Stimulated activated CD8-positive, alpha-beta memory T cell treated with anti-CD3 and anti-CD28 coated beads, Interleukin-15, amount 100 ng/mL, for 4 hours (primary cell): ENCODE measurements at places on chromosomes 16 and 17.

DNA sequence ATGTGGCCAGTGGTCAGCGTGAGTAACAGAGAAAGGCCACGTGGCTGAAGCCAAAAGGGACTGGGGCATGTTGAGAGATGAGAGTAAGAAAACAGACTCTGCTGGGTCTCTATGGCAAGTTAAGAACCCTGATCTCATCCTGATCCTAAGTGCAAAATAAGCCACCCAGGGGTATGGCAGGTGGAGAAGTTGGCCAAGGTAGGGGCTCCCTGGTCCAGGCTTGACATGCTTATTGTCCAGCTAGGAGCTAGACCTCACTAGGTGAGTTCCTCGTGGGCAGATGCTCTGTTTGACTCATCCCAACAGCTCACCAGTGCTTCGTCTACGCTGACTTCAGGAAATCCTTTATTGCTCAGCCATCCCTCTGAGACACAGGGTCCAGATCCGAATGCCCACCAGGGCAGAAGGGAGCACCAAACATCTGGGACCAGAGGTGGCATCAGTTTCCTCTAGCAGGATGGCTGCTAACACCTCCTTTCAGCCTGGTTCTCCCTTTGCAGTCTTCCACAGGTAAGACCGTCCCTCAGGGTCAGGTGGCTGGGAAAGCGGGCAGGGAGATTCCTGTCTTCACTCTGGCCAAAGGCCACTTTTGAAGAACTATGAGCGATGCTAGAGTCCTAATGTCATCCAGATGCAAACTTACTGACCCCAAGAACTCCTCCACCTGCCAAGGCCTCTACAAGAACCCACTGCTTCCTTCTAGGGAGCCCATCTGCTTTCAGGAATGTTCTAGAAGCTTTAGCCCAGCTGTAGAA, 99.5 kb downstream of the CDYL2 start:
- DNase-seq = no peak

- no peak for DNase-seq
These were observed 3.7 kb downstream of the ACLY start for GRCh38 chr17:41915020-41915419.

DNA sequence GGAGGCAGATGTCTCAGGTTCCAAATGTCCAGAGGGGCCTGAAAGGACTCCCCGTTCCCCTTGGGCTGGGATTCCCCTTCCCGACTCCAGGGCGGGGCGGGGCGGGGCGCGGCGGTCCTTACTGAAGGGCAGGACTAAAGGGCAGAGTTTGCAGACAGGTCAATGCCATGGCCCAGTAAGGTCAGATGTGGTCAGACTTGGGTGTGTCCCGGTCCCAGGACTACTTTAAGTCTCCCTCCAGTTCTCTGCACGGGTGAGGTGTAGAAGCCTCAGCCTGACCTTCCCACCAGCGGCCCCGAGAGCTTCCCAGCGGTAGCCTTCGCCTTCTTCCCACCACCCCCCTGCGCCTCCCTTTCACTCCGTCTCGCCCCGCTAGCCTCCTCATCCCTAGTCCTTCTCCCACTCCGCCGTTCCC, 532 bp downstream of the KDM6B start:
- no peak for DNase-seq

- DNase-seq = no peak
These were observed 392.9 kb upstream of the EEF2KMT start for GRCh38 chr16:5490499-5490898.

DNA sequence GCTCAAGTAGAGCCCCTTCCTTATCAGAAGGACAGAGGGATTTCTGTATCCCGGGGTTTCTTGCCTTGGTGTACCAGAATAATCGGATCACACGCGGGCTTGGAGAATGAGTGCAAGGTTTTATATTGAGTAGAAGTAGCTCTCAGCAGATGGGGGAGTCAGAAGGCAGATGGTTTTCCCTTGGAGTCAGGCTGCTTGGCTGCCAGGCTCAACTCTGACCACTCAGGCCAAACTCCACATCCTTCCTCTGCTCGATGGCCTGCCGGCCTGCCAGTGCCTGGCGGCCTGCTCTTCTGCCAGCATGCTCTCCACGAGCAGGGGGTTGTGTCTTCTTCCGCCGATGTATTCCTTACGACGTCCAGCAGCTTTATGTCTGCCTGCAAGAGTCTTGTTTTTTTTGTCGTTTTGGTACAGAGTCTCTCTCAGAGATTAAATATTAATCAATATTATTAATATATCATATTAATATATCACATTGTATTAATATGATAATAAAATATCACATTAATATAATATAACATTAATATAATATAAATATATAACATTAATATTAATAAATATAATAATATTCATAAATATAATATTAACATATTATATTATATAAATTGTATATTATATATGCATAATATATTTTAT, 229.2 kb upstream of the WSCD1 start:
- no peak for DNase-seq

DNA sequence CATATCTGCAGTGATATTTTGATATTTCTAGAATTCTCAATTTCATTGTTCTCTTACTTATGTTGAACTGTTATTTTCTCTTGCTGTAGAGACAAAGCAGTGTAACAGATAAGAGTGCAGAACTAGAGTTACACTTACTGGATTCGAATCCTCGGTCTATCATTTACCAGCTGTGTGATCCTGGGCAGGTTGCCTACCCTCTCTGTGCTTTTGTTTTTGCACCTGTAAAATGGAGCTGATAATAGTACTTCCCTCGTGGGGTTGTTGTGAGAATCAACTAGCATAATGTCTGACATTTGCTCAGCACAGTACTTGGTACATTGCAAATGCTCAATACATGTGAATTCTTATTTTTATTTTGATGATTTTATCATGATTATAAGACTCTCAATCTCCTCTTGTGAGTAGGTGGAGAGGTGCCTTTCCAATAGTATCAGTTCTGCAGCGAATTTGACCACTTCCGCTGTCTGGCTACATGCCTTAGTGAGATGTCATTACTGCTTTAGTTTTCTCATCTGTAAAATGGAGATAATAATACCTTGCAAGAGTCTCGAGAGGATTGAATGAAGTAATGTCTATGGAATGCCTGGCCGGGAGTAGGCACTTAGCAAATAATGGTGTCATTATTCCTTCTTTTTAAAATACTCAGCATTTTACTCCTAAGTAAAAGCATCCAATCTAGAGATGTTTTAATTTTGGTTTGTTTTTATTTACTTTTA, 312.2 kb upstream of the MAF start:
- no peak for DNase-seq

DNA sequence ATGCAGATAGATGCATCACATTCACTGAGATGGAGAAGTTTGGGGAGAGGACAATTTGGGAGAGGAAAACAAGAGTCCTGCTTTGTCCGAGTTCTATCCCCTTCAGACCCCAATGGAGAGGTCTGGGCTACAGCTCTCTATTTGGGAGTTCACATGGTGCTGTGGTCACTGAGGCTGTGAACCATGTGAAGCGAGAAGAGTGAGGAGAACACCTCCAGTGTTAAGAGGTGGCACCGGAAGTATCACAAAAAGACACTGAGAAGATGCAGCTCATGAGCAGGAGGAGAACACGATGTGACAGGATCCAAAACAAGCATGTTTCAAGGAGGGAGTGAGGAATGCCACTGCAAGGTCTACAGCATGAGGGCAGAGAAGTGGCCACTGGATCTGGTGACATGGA, 39.7 kb downstream of the PIK3R5 start:
- no peak for DNase-seq

DNA sequence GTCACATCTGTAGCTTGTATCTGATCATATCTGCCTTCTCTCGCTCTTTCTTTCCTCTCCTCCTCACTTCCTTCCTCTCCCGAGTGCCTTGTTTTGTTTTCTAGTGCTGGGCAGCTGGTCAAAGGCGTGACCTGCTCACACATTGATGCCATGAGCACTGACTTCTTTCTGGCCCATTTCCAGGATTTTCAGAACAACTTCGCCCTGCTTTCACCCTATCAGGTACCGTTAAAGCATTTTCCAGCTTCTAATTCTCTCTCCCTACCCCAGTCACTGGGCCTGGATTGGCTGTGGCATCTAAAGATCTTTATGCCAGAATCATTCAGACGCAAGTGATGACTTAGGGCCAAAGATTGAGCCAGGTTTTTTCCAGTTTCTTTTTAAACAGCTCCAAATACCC, 55.5 kb downstream of the OTOA start:
- DNase-seq = no peak

DNA sequence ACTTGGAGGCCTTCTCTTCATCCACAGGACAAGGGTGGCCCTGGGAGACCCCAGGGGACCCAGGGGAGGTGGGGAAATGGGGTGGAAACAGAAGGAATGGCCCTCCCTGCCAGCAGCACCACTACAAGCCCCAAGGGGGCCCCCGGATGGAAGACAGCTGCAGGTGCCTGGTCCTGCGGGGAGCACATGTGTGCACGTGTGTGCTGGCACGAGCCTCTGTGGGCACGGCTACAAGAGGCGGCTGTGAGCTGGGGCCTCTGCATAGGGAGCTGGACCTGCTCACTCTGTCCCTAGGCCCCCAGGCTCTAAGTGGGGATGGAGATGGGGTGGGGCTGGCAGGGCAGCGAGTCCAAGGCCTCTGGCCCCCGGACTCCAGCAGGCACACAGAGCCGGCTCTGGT, 13.2 kb upstream of the AATK start:
- DNase-seq = no peak

DNA sequence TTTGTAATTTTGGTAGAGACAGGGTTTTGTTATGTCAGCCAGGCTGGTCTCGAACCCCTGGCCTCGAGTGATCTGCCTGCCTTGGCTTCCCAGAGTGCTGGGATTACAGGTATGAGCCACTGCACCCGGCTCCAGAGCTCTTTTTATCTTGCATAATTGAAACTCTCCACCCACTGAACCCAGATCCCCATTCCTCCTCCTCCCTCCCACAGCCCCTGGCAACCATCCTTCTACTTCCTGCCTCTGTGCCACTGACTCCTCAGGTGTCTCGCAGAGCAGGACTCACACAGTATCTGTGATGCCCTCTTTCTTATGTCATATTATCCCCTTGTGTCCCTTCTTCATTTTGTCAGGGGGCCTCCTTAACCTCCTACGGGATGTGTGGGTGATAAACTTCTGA, 340.7 kb downstream of the SLC39A11 start:
- no peak for DNase-seq

- DNase-seq = no peak
These were observed 26.0 kb downstream of the MSI2 start for GRCh38 chr17:57282296-57282695.

GRCh38 chr17:4806456-4806776, 536 bp upstream of the PLD2 start:
- DNase-seq = no peak

GRCh38 chr17:43533699-43534098, 12.4 kb downstream of the ETV4 start:
- no peak for DNase-seq

DNA sequence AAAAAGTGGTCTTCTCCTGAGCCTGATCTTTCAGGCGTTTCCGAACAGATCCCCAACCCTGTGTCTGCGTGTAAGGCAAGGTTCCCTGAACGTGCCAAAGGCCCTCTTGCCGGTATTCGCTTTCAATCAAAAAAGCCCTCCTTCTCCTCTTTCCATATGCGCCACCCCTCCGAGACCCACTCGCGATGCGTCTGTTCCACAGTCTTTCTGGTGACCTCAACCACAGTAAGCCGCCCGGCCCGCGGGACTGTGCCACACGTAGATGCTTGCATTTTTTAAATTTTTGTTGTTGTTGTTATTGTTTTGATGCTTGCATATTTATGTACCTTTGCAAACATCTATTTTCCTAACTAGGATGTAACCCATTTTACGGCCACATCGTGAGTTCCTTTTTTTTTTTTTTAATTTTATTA, 607 bp upstream of the PRPSAP1 start:
- DNase-seq = no peak

GRCh38 chr16:78463591-78463990, 364.1 kb downstream of the WWOX start:
- no peak for DNase-seq

- peak; percentile 43 for DNase-seq
These were observed 10.7 kb downstream of the TBX2 start for GRCh38 chr17:61410141-61411010.

GRCh38 chr17:68029512-68030215, 5.9 kb upstream of the KPNA2 start:
- DNase-seq = no peak

- no peak for DNase-seq
These were observed 29.2 kb upstream of the NKD1 start for GRCh38 chr16:50519001-50519400.

DNA sequence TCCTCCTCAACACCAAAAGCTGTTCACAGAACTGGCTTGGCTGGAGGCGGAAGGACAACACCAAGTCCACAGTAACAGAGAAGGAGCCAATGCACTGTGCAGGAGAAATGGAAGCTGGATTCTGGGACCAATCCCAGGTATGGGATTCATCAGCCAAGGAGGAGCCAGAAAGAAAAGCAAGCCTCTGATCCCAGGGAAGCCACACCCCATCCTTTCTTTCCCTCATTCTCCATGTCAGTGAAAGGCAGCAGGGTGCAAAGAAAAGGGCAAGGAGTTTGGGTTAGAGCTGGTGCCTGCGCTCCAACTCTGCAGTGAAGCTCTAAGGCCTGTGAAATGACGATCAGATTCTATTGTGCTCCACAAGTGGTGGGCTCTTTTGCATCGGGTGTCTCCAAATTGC, 11.0 kb downstream of the DCAKD start:
- no peak for DNase-seq

GRCh38 chr16:66402166-66402565, 24.9 kb upstream of the BEAN1 start:
- no peak for DNase-seq

GRCh38 chr17:17189559-17189958, 16.6 kb downstream of the PLD6 start:
- no peak for DNase-seq

DNA sequence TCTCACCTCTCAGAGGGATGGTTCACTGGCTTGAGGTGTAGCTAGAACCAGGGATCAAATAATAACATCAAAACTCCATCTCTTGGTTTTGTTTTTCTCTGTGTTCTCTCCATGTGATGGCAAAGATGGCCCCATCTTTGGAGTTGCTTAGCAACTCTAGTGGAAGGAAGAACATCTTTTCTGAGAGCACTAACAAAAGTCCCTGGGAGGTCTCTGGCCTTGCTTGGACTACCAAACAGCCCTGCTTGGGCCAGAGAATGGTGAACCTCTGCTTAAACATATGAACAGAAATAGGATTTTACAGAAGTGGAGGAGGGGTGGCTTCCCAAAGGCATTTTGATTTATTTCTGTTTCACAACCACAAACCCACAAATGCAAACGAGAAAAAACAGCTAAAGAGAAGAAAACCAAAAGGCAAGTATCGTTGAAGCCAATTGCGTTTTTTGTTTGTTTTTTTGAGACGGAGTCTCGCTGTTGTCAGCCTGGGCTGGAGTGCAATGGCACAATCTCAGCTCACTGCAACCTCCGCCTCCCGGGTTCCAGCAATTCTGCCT, 13.2 kb downstream of the GABARAPL2 start:
- DNase-seq = no peak

DNA sequence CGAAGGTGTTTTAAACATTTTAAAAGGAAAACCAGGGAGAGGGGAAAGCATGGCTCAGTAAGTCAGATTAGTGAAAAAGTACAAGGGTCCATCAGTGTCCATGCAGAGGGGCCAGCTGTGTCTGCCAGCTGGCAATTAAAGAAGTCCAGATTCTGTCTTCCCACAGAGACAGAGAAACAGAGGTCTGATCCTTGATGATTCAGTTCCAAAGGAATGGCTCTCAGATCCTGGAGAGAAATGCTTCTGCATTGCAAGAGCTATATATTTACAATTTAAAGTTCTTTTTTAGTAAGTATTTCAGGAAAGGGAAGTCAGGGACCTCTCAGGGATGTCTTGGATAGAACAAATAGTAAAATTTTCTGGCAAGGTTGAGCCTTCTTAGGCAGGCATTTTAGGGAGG, 56.2 kb downstream of the HSD17B2 start:
- DNase-seq = no peak
